ENCODE measurements at places on chromosomes 1 and 21. TPM values are rescaled to one million over a fixed set of nuclear protein-coding genes. Genes with fewer than 3 reads are reported as not detected.

DNA sequence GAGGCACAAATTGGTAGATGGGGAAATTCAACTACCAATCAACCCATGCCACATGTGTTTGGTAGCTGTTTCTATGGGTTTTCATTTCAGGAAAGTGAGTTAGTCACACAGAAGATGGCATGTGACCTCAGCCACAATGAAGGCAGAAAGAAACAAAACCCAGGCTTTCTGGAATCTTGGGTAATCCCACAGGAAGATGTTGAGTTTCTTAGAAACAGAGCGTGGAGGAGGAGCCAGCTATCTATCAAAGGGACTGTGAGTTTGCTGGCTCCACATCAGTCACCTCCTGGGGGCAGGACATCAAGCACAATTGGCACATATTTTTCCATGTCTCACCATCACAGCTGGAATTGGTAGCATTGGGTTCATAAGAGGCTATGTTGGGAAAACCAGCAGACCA lies 188.9 kb upstream of the PLXNA2 start:
- DNase-seq: no peak

DNA sequence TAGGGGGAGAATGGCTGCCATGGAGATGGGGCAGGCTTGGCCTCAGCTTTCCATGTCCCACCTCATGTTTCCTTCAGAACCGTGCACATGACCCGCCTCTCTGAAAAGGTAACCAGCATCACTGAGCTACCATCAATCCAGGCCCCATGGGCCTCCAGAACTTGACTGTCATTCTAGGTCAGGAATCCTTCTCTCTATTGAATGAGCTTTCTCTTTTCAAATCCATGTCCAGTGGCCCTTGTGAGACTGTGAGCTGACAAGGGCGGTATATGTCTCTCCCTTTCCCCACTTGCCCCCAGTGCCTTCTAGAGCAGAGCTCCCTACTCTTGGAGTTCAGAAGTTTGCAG lies 4.4 kb downstream of the CSRP1 start:
- no peak for DNase-seq

Gene GBP5
- 122 TPM for total RNA-seq

Gene RAD54L
- total RNA-seq: 0.72 TPM

Gene DCLRE1B
- 5.4 TPM for total RNA-seq
